ENCODE measurements at places on chromosomes 7 and 10.

GRCh38 chr10:16794005-16794404 lies 23.2 kb downstream of the RSU1 start:
- DNase-seq: no peak

DNA sequence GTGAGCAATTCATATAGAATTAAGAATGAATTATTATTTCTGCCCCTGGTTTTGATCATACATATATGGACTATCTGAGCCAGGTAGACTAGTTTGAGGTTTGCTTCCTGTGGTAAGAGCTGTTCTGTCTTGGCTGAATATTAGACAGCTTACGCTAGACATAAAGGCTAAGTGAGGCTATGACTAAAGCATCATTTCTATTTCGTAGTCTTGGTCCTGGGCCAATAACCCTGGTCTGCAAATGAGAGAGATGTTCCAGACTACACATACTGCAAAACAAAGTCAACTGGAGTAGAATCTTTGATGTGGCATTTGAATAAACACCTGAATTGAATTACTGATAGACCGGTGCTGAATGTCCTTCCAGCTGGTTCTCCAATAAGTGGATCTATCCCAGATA lies 40.8 kb upstream of the CACNB2 start:
- DNase-seq: no peak

DNA sequence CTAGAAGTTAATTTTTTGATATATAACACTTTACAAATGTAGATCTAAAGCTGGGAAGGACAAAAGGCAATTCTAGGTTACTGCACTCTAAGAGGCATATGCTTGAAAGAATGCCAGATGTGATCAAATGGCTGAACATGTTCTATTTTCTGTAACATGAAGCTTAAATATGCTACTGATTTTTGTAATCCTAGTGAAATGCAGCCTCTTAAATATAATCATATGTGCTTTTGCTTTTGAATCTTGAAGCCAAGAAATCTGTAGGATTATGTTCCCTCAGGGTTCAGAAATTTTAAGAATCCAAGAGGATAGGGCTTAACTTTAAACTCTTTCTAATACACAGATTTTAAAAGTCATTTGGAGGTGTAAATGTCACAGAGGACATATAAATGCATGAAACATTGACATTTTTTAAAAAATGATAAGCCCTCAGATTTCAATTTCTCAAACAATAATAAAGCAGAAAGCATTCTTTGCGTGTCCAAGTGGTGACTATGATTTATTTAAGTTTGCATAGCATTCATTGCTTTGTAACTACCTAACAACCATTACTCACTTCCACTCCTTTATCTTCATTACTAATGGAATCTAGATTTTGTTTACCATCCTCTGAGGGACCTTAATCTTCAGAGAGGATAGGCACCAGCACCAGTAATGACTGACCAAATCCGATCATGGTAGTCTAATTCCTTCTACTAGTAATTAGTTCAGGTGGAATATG lies 170.4 kb downstream of the MAGI2 start:
- DNase-seq: no peak

GRCh38 chr10:116848032-116848943 lies 1.0 kb upstream of the ENO4 start:
- no peak for DNase-seq

- peak; percentile 28 for DNase-seq
Observed at GRCh38 chr7:152735443-152736004, 24.0 kb upstream of the ACTR3B start.

DNA sequence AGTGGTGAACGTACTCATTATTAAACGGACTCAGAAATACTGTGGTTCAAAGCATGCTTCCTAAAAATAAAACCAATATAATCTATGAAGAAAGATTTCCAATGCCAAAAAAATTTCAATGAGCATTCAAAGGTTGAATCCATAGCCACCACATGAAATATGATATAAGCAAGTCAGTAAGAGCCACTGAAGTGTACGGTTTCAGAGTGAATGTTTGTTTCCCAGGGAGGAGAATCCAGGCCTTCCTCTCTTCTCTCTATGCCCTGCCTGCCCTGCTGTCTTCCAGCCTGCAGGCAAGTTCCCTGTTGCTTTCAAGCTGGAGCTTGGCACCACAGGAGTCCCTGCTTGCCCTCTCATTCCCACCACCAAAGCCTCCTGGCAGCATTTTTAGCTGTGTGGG lies 1171.6 kb upstream of the C7orf33 start:
- DNase-seq: no peak

DNA sequence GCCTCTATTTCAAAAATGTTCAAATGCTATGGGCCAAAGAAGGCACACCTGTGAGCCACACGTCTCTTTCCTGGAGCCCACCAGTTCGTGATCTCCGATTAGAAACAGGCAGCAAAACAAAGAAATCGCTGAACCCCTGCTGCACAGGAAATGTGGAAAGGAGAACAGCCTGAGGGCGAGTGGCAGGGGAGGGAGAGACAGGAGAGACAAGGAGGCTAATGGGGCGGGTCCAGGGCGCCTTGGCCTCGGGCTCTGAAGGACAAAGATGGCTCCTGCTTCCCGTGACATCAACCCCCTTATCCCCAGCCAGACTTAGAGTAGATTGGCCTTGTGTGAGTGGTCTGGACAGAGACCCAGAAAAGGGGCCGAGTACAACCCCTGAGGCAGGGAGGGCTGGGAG lies 62.4 kb upstream of the DOCK1 start:
- no peak for DNase-seq

DNA sequence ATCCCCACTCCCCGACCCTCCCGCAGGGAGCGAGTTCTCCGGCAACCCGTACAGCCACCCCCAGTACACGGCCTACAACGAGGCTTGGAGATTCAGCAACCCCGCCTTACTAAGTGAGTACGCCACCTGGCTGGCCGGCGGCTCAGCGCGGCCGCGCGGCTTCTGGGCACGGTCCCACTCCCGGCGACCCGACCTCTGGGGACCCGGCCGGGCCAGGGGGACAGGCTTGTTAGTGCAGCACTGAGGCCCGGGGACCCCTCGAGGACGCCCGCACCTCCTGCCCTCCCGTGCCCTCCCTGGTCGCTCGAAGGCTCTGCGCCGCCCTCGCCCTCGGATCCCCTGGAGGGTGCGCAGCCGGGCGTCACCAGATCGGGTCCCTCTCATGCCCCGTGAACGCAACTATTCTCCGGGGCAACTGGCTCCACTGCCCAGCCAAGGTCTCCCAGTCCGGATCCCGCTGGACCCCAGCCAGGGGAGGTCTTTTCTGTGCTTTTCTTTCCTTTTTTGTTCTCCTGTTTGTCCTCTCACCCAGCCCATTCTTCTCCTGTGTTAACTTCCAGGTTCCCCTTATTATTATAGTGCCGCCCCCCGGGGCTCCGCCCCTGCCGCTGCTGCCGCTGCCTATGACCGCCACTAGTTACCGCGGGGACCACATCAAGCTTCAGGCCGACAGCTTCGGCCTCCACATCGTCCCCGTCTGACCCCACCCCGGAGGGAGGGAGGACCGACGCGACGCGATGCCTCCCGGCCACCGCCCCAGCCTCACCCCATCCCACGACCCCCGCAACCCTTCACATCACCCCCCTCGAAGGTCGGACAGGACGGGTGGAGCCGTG lies 81.8 kb downstream of the PAX2 start:
- no peak for DNase-seq

DNA sequence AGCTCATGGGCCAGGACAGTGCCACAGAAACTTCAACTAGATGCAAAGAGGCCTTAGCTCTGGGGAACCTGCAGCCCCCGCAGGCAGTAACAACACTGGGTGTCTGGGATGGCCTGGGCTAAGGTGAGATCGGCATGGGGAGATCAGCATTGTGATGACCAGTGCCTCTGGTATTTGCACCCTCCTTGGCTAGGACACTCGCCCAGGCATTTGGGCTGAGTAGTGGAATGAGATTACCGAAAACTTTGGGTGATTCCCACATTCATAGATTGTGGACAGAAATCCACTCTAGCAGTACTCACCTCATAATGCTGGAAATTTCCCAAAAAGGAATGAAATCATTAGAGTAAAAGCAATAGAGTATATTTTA lies 70.6 kb upstream of the ZMIZ2 start:
- no peak for DNase-seq

GRCh38 chr7:142248166-142249160 lies 9.4 kb downstream of the PRSS58 start:
- no peak for DNase-seq

GRCh38 chr7:13476881-13477444 lies 512.5 kb downstream of the ETV1 start:
- DNase-seq: no peak

GRCh38 chr7:10469476-10469875 lies 504.2 kb upstream of the PHF14 start:
- DNase-seq: no peak

GRCh38 chr10:90992462-90992861 lies 71.6 kb upstream of the ANKRD1 start:
- no peak for DNase-seq
